ENCODE measurements at places on chromosomes 7 and 10.

- no peak for DNase-seq
Measured at GRCh38 chr7:92228100-92228499, 17.6 kb downstream of the KRIT1 start.

DNA sequence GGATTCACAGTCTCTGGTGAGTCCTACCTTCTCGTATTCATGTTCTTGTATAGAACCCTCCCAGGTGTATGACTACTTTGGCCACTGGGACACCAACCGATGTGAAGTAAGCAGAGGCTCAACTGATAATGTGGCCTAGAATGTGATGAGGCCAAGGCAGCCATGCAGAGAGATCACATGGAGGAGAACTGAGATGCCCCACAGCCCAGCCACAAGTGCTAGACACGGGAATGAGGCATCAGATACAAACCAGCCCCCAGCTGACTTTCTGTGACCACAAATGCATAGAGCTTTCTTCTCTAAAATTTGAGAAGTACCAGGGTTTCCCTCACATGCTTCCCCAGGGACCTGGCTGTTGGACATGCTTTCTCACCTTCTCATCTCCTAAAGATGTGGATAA lies 375.7 kb downstream of the CCSER2 start:
- no peak for DNase-seq

GRCh38 chr10:48695636-48696534 lies 11.2 kb downstream of the WDFY4 start:
- DNase-seq, result no peak

DNA sequence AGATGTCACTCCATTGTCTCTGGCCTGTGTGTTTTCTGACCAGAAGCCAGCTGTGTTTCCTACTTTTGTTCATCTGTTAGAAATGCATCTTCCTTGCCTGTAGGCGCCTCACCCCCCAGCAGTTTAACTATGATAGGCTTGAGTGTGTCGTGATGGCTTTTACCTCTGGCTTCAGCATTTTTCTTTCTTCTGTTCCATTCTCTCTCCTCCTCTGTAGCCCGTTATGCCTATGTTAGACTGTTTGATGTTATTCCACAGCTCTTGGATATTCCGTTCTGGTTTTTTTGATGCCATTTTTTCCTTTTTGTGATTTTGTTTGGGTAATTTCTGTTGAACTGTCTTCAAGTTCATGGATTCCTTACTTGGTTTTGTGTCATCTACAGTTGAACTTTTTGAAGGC lies 17.9 kb downstream of the MMP21 start:
- no peak for DNase-seq

DNA sequence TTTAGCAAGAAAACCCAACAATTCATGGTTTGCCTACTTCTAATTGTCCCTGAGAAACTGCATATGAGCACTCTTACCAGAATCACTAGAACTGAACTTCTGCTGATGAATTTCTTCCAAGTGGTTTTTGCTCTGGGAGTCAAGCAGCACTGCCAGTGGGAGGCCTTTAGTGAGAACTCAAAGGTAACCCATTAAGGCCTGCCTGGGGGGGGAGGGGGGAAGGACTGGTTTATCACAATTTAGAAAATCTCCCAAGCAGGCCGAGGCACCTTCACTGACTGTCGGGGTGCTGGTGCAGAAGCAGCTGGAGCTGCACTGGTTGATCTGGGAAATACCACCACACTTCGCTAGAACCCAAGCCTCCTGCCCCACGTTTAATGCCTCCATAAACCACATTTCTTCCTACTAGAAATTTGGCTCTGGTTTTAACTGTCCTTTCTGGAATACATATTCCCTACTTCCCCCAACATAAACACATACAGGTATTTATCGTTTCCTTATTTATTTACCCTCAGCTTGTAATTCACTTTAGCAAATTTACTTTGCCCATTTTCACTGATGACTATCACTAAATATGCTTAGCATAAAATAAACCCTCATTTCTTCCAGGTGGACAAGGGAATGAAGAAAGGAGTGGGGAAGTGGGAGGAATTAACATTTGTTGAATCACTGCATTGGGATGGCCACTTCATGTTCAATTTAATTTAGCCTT lies 14.2 kb downstream of the ANK3 start:
- no peak for DNase-seq

DNA sequence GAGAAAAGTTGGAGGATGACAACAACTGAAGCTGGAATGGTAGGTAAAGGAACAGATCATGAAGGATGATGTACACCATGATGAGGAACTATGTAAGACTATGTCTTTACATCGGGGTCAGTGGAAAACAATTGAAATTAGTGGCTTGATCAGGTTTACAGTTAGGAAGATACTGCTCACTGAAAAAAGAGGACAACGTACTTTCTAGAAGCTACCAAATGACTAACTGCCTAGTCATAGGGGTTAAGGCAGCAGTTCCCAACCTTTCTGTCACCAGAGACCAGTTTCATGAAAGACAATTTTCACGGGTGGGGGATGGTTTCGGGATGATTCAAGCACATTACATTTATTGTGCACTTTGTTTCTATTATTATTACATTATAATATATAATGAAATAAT lies 91.6 kb upstream of the ANKRD1 start:
- no peak for DNase-seq

GRCh38 chr10:48231699-48232315 lies 42.7 kb downstream of the FRMPD2 start:
- no peak for DNase-seq

- no peak for DNase-seq
Measured at GRCh38 chr10:87925570-87925969, 62.1 kb downstream of the PTEN start.

DNA sequence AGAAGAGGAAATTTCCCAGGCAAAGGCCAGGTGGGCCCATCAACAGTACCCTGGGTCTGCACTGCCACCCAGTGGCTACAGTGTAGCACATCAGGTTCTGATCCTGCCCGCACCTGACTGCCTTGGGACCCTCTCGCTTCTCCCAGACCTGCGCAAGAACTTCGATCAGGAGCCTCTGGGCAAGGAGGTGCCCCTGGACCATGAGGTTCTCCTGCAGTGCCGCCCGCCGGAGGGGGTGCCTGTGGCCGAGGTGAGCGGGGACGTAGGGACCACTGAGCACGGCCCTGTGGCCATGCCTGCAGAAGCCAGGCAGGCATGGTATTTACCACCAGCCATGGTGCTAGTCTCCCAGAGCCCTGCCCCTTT lies 33.9 kb upstream of the SLC29A3 start:
- no peak for DNase-seq

- DNase-seq, result no peak
Measured at GRCh38 chr7:27967639-27968038, 213.0 kb downstream of the JAZF1 start.

GRCh38 chr7:99409192-99409572 lies 413 bp downstream of the BUD31 start:
- no peak for DNase-seq

- peak; percentile 21 for DNase-seq
Measured at GRCh38 chr10:100996678-100997359, 2.8 kb upstream of the LZTS2 start.

- DNase-seq, result no peak
Measured at GRCh38 chr7:145633513-145633912, 483.1 kb upstream of the CNTNAP2 start.

- no peak for DNase-seq
Measured at GRCh38 chr7:40095695-40096327, 38.6 kb downstream of the MPLKIP start.

DNA sequence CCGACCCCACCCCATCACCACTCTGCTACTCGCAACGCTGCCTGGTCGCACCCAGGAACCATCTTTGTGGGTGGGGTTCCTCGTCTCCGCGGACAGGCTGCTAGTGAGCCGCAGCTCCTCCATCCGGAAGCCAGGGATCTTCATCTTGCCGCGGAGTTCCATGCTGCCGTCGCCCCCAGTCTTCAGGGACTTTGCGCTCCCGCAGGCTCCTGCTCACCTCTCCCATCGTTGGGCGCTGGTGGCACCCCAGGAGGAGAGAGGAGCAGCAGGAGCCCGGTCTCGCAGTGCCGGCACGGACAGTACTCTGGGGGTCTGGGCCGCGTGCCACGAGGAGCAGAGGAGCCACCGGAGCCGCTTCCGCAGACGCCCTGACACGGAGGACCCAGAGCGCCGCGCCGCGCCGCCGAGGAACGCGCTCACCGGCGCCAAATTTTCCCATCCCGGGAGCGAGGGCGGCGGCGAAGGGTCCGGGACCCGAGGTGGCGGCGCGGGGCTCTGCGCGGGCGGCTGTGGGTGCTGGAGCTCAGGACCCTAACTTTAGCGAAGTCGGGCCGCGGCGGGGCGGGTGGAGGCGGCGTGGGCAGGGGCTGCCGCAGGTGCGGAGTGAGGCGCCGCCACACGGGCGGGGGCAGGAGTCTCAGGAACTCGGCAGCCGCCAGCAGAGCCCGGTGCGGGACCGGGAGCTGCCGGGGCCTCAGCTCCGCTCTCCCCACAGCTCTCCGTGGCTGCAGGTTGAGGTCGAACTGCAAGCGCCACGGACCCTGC lies 750.1 kb upstream of the SORCS1 start:
- DNase-seq, result no peak

- DNase-seq, result no peak
Measured at GRCh38 chr7:128406314-128407232, 3.2 kb downstream of the IMPDH1 start.

DNA sequence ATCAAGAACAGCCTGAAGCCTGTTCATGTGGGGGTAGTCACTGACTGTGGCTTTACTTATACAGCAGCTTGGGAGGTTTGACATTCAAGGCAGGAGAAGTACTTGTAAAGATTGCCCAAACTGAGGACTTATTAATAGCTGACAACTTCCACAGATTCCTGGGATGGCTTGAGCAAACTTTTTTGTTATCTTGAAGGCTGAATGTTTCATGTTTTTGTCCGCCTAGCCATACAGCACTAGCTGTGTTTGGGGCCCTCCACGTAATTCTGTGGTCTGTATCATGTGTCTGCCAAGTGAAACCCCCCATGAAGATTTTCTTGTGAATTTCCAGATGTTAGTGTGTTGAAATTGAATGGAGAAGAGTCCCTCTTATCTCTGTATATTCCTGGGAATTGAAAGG lies 38.6 kb downstream of the FAS start:
- DNase-seq, result no peak

All from effector CD4-positive, alpha-beta T cell (primary cell).